ENCODE measurements at places on chromosomes 7 and 10. TPM values are rescaled to one million over a fixed set of nuclear protein-coding genes. Genes with fewer than 3 reads are reported as not detected.
A peak's percentile ranks its signal among the peaks of the same experiment; 100 is the strongest.

GRCh38 chr7:92448205-92448747 lies 994 bp downstream of the GATAD1 start:
- DNase-seq = peak; percentile 56

DNA sequence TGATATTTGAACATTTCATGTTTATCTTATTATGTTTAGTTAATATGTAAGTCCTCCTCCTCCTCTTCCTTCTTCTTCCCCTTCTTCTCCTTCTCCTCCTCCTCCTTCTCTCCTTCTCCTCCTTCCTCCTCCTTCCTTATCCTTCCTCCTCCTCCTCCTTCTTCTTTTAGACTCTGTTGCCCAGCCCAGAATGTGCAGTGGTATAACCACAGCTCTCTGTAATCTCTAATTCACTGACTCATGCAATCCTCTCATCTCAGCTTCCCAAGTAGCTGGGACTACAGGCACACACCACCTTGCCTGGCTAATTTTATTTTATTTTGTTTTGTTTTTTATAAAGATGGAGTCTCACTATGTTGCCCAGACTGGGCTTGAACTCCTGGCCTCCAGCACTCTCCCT lies 83.4 kb upstream of the ODAD2 start:
- no peak for DNase-seq

GRCh38 chr10:59960751-59961150 lies 54.4 kb upstream of the CCDC6 start:
- DNase-seq = no peak

The BZW2 gene
- total RNA-seq = 24.2 TPM

The KCNH2 gene
- total RNA-seq = 49.4 TPM

The C10orf67 gene
- total RNA-seq = 0.14 TPM

- DNase-seq = no peak
Observed at GRCh38 chr7:8303904-8304528, 42.0 kb upstream of the ICA1 start.

The C7orf57 gene
- total RNA-seq = not detected

GRCh38 chr7:37483627-37484026 lies 35.0 kb upstream of the ELMO1 start:
- DNase-seq = no peak

- DNase-seq = no peak
Observed at GRCh38 chr7:149637911-149638565, 135.3 kb downstream of the ZNF467 start.

The ESYT2 gene
- total RNA-seq = 62.6 TPM

DNA sequence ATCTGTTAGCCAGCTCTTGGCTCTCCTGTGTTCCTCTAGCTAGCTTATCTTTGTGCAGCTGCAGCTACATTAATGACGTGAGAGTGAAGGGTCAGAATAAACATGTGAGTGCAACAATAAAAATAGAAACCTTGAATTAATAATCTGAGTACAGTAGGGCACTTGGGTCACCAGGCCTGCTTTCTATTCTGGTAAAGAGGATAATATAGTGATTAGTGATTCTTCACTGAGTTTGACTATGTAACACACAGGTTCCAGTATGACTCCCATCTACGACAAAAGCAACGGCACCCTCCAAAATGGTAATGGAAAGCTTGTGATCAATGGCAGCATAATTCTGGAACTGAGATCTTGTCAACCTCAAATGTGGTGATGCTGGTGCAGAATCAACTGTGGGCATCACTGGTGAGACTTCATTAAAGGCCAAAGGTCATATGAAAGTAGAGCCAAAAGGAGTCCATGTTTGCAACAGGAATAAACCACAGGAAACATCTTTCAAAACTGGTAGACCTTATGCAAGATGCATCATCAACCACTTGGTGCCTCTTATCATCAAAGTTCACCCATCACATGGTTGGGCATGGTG lies 77.6 kb downstream of the NRBF2 start:
- DNase-seq = no peak

- no peak for DNase-seq
Observed at GRCh38 chr10:8389630-8390029, 335.1 kb downstream of the GATA3 start.

The ADGRA1 gene
- total RNA-seq = not detected

- no peak for DNase-seq
Observed at GRCh38 chr10:76879116-76879913, 758.3 kb downstream of the KCNMA1 start.

- DNase-seq = no peak
Observed at GRCh38 chr10:33208166-33208565, 126.3 kb downstream of the NRP1 start.

DNA sequence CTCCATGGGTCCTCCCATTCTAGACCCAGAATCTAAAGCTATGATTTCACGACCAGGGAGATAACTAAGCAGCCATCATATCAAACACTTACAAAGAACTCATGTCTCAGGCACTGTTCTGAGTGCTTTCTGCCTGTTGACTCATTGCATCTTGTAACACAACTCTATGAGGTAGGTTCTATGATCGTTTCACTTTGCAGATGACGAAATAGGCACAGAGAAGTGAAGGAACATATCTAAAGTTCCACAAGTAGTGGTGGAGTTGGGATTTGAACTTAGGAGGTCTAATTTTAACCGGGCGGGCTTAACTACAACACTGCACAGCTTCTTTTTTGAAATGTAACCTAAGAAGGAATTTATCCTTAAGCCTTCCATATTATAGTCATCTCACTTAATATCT lies 2.9 kb downstream of the RBP4 start:
- no peak for DNase-seq

GRCh38 chr7:30168835-30169573 lies 34.2 kb downstream of the MTURN start:
- no peak for DNase-seq

GRCh38 chr10:42877496-42878030 lies 95.0 kb downstream of the BMS1 start:
- no peak for DNase-seq

The SAMD9 gene
- total RNA-seq = 12.8 TPM

DNA sequence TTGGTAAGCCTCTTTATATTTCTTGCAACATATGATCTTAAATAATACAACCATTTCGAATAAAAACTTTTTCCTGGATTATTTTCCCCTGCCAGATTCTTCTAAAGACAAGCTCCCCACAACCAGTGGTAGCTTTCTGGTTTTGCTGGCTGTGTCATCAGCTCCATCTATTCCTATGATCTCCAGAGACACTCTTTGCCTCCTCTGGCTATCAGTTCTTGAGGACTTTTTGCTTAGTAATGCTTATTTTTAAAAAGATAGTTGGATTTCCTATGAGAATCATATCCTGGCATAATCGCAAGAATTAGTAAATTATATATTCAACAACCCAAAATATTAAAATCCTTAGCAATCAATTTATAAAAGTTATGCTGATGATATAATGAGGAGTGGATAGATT lies 103.8 kb upstream of the SLC26A5 start:
- no peak for DNase-seq

The GIMAP7 gene
- total RNA-seq = 16.9 TPM

GRCh38 chr10:60282771-60283353 lies 106.8 kb downstream of the ANK3 start:
- no peak for DNase-seq

DNA sequence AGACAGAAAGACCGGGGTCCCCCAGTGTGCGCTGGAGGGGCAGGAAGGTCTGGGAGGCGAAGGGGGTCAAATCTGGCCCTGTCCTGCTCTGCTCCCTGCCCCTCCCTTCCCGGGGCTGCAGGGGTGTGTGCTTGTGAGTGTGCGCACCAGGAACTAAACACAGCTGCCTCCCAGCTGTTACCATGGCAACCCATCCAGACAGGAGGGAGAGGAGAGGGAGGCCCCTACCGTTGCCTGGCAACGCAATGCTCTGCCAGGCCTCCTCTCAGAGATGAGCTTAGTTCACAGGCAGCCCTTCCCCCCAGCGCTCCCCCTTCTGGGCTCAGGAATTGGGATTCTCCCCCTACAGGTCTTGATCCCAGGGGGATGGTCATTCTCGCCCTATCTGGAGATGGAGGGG lies 6.1 kb downstream of the NYAP1 start:
- DNase-seq = no peak

DNA sequence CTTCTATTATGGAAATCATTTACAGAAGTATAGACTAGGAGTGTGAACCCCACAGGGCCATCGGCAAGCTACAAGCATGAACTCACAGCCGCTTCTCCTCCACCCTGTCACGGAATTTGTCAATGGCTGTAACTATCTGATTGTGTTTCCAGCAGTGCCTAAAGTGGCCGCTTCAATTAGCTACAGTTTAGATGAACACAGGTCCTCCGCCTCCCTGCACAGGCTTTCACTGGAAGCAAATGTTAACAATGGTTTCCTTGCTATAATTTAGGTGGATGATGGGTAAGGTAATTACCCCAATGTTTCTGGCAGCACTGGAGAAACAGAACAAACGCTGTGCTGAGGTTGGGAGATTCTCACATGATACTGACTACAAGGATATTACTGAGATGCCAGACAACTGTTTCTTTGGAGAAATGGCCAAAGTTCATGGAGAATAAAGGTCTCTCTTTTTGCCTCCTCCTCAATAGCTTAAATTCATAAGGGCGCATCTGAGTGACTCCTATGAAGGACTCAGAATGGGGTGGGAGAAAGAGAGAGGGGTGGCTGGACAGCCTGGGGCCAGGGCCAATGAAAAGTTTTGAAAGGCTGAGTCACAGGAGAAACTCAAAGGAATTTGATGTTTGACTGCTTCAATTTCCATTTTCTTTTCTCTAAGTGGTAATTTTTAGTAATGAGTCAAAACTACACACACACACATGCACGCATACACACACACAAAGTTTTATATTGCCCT lies 78.9 kb downstream of the SVIL start:
- DNase-seq = no peak

DNA sequence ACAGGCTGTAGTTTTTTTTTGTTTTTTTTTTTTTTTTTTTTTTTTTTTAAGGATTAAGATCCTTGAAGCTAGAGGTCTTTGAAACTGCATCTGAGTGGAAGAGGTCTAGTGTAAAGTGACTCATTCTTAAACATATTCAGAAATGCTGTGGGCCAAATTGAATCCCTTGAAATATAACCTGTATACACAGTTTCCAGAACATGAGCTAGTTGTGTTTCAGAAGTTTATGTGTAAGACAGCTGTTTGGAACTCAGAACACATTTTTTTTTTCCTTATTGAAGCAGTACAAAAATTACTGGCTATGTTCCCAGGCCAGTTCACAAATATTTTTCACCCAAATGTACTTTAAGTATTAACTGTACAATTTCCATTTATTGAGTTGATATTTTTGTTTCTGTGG lies 67.9 kb downstream of the PPP1R9A start:
- DNase-seq = no peak

DNA sequence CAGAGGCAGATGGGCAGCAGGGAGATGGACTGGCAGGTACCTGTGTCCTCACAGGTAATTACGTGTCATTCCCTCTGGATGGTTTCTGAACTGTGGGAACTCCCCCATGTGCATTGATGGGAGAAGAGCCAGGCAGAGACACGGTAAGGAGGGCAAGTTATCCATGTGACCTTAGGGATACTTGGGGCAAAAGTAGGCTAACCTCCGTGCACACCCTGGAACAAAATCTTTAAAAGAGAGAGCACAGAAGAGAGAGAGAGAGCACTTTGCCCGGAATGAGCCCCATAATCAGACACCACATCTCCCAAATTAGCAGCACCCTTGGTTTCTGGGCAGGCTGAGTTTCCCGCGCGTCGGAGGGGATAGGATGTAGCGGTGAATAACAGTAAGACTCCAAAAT lies 423.2 kb downstream of the PAXIP1 start:
- no peak for DNase-seq

The TMEM176B gene
- 304 TPM for total RNA-seq

The CNPY1 gene
- total RNA-seq = not detected

GRCh38 chr10:18984531-18984930 lies 64.1 kb upstream of the MALRD1 start:
- DNase-seq = no peak

GRCh38 chr10:792792-793100 lies 103.3 kb upstream of the DIP2C start:
- DNase-seq = no peak

DNA sequence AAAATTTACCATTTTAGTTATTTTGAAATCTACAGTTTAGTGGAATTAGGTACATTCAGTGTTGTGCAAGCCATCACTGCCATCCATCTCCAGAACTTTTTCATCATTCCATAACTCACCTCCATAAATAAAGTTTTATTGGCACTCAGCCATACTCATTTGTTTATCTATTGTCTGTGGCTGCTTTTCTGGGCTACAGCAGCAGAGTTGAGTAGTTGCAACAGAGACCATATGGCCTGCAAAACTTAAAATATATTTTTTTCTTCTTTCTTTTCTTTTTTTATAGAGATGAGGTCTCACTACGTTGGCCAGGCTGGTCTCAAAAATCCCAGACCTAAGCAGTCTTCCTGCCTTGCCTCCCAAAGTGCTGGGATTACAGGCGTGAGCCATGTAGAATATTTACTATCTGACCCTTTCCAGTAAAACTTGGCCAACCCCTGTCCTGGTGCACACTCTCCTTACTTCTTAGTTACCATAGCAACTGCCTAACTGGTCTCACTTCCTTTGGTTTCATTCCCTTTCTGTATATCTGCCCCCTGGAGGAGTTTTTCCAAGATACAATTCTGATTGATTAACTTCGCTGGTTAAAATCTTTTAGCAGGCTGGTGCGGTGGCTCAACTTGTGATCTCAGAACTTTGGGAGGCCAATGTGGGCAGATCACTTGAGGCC lies 133.2 kb downstream of the CUX1 start:
- DNase-seq = no peak

DNA sequence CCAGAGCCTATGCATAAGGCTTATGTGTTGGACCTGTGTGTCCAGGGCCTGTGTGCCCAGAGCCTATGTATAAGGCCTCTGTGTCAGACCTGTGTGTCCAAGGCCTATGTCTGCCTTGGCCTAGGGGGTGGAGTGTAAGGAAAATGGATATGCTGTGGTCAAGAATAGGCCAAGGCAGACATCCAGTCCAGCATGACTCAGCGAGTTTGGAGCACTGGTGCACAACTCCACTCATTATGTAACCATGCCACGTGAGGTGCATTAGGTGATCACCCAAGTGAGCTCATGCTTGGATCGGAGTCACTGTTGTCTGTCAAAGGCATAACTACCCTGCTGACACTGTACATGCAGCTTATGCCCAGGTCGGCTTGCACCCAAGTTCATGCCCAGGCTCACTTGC lies 238.9 kb downstream of the CACNA2D1 start:
- no peak for DNase-seq

The SPDYE9 gene
- total RNA-seq = not detected

DNA sequence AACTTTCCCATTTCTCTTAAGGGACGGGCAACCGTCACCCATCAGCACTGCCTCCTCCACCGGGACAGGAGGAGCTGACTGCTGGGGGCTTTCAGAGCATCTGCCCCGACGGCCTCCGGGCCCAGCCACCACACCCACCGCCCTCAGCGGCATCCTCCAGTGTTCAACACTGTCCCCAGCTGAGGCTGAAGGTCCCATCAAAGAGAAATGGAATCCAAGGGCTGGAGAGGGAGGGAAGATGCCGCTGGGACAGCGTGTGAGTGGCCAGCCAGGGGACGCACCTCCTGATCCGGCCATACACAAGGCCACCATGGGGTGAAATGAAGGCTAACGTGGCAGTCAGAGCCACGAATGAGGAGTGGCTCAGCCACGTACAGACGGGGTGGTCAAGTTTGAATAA lies 153.6 kb upstream of the PPP2R2D start:
- DNase-seq = no peak

All from mucosa of gallbladder (tissue), 1 donor.